ENCODE measurements at places on chromosomes 7 and 10.

- no peak for DNase-seq
Observed at GRCh38 chr10:22682237-22683139, 31.9 kb downstream of the PIP4K2A start.

- DNase-seq: no peak
Observed at GRCh38 chr7:13933536-13933935, 55.9 kb downstream of the ETV1 start.

- DNase-seq: no peak
Observed at GRCh38 chr10:123421461-123421860, 244.7 kb upstream of the GPR26 start.

- DNase-seq: no peak
Observed at GRCh38 chr7:81618396-81619014, 151.3 kb downstream of the HGF start.

GRCh38 chr10:118581340-118581739 lies 14.1 kb downstream of the PRLHR start:
- DNase-seq: no peak

- DNase-seq: no peak
Observed at GRCh38 chr10:101113890-101114403, 17.2 kb upstream of the TLX1 start.

DNA sequence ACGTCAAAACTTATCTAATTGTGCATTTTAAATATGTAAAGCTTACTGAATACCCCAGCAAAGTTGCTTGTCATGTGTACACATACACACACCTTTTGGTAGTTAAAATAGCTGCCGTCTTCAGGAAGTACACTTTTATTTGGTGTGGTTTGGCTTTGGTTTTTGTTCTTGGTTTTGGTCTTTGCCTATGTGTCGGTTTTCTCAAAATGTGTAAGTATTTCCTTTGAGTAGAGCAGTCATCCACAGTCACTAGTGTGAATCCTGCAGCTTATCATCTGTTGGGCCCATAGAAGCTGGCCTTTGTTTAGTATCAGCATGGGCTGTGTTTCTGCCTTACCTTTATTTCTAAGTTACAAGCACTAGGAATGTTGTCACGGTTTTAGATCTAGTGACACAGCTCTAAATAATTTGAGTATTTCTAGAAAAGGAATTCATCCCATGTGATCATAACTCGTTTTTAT lies 35.3 kb downstream of the NET1 start:
- no peak for DNase-seq

DNA sequence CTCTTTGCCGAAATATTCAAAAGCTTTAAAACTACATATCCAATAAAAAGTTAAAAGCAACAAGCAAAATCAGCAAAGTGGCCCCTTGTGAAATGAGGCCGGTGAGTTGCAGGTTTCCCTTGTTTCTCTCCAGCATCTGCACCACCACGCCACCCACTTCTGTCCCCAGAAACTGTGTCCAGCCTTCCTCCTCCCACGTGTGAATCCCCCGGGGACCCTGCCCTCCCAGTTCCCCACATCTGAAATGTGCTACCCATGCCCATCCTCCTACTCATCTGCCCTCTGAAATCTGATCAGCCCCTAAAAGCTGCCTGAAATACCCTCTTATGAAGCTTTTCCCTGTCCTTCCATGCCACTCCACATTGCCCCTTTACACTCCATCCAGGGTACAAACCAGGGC lies 3.8 kb downstream of the ALOX5 start:
- DNase-seq: no peak

GRCh38 chr10:123044391-123044790 lies 35.6 kb downstream of the ACADSB start:
- DNase-seq: peak; percentile 9

Measured in SK-N-SH (cell line).